ENCODE measurements at places on chromosomes 4 and X. TPM values are rescaled to one million over a fixed set of nuclear protein-coding genes. Genes with fewer than 3 reads are reported as not detected.

DNA sequence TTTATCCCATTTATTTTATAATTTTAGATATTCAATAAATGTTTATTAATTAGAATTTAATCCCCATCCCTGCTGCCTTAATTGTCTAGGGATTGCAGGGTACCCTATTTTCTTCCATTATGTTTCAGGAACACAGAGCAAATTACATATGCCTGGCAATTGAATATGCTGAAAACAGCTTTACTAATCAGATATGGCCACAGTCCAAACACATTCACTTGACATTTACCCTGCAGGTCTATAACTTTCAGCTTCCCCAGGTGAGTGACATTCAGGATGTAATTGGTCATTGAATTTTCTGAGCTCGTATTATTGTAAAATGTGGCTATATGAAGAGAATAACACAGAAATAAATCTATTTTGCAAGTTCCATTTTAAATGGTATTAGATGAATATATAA lies 218.7 kb upstream of the NDST4 start:
- DNase-seq, result no peak

DNA sequence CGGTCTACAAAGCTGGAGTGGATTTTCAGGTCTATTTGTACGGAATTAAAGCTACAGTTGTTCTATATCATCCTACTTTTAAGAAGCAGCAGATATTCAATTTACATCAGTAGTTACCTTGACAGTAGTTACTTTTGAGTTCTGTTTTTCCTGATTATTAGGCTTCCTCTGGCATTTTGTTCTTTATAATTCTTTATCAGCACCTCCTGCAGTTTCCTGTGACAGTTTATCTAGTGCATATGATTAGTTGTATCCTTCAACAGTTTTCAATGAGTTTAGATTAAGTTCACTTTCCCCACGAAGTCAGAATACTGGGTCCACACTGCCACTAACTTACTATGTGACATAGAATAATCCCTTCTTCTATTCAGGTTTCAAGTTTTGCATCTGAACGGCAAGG lies 71.7 kb downstream of the IDS start:
- DNase-seq, result no peak

GRCh38 chrX:115367951-115368350 lies 78.4 kb downstream of the LUZP4 start:
- DNase-seq, result no peak

- no peak for DNase-seq
Observed at GRCh38 chr4:99062120-99062519, 26.5 kb downstream of the ADH5 start.

- peak; percentile 8 for DNase-seq
Observed at GRCh38 chr4:82017680-82018079, 356.1 kb downstream of the HNRNPD start.

PDZD4 gene
- 6.6 TPM for total RNA-seq

DNA sequence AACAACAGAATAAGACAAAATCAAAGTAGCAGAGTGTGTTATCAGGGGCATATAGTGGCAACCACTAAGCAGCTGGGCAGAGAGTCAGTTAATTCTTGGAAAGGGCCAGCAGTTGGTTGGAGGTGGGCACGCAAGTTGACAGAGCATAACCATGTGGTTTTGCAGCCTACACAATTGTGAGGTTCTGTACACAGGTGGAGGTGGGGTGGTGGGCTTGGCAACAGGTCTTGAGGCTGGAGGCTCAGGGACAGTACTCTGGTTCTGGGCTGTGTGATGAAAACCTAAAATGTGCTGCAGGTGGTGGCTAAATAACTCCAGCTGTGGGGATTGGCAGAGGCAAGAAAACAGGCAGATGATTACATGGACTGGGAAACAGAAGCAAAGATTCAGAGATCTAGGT lies 1112.7 kb downstream of the PDHA2 start:
- no peak for DNase-seq

- no peak for DNase-seq
Observed at GRCh38 chrX:4905576-4905975, 1192.1 kb upstream of the PRKX start.

- DNase-seq, result no peak
Observed at GRCh38 chrX:70455366-70456202, 10.9 kb downstream of the DLG3 start.

DNA sequence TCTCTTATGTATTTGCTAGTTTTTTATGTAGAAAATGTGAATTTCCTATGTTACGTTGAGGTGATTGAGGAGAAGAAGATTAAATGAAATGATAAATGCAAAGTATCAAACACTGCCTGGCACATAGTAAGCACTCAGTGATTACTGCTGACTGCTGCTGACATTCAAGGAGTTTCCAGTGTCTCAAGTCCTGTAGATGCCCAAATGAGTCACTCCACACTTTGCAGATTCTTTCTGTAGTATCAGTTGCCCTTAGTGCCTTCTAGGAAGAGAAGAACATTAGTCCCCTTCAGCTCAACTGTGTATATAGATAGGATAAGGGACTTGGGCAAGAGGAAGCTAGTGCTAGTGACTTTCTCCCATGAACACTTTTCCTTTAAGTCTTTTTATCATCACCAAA lies 240.5 kb upstream of the TEX13A start:
- DNase-seq, result no peak

GRCh38 chr4:105440890-105441289 lies 33.0 kb downstream of the PPA2 start:
- DNase-seq, result no peak

All from urinary bladder (tissue), 4 donors.